Fibroblast of skin of left quadriceps (primary cell): ENCODE measurements at places on chromosomes 7 and 10.

- no peak for DNase-seq
These were observed 66.7 kb downstream of the PDGFA start for GRCh38 chr7:452791-453455.

DNA sequence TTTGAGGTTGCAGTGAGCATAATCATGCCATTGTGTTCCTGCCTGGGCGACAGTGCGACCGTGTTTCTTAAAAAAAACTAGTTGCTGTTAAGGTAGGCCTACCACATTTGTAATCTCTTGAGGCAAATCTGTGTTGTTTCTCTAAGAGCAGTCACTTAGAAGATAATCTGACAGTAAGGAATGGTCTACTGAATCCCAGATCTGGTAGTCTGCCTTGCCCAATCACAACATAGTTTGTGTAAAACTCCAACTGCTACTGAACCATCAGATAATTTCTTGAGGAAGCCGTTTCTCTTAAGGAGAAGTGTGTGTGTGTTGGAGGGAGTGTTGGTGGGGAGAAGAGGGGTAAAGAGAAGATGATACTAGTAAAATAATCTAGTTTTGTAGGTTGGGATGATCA lies 5.0 kb downstream of the NRF1 start:
- DNase-seq: no peak

GRCh38 chr10:76115471-76116155 lies 684.2 kb downstream of the LRMDA start:
- DNase-seq: no peak

DNA sequence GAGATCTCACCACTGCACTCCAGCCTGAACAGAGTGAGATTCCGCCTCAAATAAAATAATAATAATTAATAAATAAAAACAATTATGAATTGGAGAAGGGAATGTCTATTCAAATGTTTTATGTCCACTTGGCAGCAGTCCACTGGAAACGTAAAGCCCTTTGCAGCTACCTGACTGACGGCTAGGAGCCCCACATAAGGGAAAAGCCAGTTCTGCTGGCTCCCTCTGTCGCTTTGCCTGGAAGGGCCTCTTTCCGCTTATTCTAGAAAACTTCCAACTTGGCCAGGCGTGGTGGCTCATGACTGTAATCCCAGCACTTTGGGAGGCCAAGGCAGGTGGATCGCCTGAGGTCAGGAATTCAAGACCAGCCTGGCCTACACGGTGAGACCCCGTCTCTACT lies 6.1 kb upstream of the TNS3 start:
- no peak for DNase-seq

- DNase-seq: no peak
These were observed 13.7 kb downstream of the IL2RA start for GRCh38 chr10:6048281-6049030.

DNA sequence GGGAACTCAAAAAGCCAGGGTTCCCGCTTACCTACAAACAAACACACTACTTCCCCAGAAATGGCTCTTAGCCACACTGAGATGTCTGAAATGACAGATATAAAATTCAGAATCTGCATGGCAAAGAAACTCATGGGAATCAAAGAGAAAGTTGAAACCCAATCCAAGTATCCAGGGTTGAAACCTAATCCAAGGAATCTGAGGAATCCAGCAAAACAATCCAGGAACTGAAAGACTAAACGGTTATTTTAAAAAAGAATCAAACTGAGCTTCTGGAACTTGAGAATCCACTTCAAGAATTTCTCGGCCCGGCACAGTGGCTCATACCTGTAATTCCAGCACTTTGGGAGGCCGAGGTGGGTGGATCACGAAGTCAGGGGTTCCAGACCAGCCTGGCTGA lies 568.8 kb downstream of the POM121L12 start:
- no peak for DNase-seq

DNA sequence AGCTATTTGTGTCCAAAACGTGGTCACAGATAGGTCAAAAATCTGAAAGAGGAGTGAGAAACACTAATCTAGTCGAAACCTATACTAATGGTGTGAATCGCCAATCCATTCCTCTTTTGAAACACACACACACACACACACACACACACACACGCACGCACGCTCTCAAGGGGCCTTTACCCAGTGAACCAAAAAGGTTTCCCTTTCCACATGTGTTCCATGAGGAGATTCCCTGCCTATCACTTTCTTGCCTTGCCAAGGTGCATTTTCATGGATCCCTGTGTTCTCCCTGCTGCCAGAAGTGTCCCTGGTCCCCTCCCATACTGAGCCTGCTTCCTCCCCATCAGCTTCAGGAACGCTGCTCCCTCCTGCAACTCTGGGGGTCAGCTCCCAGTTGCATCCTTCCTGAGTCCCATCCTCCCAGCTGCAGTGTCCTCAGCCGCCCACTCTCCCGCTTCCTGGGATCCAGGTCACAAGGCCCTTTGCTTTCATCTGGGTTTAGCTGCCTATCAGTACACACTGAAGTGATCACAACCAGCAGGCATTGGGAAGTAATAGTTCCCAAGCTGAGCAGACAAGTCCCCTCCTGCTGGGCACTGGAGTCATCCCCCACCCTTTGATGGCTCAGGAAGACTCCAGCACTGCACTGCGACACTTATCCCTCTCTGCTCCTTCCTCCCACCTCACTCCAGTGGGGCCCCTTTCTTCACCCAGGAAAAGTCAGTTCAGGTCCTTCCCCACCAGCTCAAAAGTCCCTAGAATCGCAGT lies 49.2 kb upstream of the KCNMA1 start:
- no peak for DNase-seq

- DNase-seq: no peak
These were observed 5.7 kb upstream of the HK1 start for GRCh38 chr10:69272624-69273023.

DNA sequence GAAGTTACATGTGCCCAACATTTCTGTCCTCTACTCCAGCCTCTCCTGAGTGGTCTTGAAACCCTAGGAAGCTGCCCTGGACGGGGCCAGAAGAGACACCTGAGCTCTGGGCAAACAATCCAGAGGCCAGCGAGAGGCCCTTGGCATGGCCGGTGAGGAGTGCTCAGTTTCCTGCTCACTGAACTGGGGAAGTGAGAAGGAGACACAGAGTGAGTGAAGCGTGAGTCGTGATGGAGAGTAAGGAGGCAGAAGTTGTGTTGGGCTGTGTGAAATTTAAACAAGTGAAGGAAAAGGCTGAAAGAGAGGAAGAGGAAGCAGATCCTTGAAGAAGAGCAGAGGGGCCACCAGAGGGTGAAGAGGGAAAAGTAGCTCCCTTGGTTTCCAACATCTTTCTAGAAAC lies 73.2 kb downstream of the WNT2 start:
- DNase-seq: no peak

GRCh38 chr10:75001715-75002350 lies 109.6 kb upstream of the SAMD8 start:
- DNase-seq: no peak

DNA sequence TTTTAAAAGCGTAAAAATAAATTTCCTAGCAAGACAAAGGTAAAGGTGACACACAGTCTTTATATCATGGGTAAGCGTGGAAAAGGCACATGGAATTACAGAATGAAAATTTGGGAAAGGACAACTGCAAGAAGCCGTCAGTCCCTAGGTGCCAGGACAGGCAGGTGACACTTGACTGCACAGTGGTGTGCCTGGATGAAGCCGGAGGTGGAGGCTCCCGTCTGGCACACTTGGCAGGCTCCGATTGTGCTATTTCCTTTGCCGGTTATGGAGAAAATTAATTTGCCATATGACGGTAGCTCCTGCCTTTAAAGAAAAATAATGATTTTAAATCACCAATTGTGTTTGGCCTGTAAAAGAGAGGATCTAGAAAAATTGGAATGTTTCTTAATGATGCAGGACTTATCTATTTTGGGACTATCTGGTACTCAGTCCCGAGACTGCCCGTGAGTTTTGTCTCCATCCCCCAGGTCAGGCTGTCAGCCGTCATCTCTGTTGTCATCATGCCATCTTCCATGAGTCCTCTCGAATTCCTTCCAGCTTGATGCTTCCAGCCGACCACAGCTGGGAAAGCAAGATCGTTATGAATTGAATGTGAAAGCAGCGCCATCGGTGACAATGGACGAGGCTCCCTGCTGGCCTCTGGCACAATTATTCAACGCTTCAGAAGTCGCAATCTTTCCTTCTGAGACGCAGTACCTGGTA lies 56.2 kb upstream of the MGMT start:
- DNase-seq: no peak

DNA sequence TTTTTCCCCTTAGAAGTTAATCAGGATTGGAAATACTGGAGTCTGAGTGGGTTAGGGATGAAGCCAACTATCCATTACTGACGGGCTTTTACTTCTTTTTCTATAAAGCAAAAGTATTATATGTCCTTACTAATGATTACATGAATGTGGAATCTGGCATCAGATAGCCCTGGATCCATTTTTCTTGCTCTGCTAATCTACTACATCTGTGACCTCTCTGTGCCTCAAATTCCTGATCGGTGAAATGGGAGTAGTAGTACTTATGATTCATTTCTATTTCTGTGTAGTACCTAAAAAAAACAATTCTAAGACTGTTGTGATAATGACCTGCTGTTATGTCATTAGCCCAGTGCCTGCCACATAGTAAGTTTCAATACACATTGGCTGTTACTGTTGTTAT lies 621.6 kb downstream of the SORCS3 start:
- peak; percentile 17 for DNase-seq

- no peak for DNase-seq
These were observed at the start of gene HOXA13 for GRCh38 chr7:27199849-27200760. Gene HOXA13 (minus strand): TSS chr7:27200091. CDS start chr7:27200077, 14 bp downstream.

DNA sequence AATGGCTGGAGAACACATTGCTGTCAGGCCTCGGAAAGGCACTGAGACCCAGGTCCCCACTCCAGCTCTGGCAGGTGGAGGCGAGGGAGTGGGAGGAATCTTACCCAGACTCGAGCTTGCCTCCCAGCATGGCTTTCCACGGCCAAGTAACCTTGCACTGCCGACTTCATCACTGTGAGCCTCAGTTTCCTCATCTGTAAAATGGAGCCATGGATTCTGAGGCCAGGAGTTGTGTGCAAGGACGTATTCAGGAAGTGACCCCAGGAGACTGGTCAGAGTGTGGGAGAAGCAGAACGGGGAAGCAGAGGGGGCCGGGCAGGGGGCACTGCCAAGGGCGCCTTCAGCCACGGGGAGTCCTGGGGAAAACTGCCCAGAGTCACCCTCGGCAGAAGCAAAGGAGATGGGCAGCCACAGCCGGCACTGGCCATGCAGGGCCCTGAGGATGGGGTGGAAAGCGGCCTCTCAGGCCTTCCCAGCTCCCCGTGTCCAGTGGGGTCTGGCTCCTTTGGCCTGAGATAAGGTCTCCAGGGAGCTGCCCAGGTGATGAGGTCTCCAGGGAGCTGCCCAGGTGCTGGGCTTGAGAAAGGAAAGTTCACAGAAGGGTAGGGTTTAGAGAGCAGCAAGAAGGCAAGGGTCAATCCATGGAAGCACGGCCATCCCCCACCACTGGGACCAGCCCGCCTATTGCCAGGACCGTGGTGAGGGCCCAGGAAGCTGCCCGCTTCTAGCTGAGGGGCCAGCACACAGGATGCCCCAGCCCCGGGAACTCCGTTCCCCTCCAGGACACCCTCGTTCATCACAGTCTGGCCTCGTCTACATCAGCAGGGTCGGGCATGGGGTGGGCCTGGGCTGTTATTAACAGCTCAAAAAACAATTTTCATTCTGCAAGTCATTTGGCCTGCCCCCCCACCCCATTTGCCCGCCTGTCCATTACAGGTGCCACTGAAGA lies 34.3 kb upstream of the EN2 start:
- DNase-seq: no peak

DNA sequence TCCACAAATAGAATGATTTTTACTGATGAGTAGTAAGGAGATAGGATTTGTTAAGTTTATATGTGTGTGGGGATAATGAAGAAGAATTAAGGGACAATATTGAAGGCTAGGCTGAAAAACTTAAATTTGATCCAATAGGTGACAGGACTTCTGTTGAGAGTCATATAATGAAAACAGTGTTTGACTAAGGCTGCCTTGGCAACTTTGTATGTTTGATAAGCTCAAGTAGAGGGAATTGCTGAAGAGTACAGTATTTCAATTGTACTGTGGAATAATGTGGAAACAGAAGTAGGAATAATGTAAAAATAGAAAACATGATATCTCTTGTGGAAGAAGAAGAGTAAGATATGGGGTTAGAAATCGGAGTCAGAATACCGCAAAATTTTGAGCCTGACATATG lies 10.5 kb downstream of the R3HCC1L start:
- DNase-seq: no peak

DNA sequence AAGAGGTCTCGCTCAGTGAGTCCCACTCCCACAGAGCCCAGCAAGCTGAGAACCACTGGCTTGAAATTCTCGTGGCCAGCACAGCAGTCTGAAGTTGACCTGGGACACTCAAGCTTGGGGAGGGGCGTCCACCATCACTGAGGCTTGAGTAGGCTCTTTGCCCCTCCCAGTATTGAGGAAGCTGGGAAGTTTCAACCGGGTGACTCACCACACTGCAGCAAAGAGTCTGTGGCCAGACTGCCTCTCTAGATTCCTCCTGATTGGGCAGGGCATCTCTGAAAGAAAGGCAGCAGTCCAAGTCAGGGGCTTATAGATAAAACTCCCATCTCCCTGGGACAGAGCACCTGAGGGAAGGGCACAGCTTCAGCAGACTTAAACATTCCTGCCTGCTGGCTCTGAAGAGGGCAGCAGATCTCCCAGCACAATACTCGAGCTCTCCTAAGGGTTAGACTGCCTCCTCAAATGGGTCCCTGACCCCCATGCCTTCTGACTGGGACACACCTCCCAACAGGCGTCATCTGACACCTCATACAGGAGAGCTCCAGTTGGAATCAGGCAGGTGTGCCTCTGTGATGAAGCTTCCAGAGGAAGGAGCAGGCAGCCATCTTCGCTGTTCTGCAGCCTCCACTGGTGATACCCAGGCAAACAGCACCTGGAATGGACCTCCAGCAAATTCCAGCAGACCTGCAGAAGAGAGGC lies 970.9 kb upstream of the LRRN3 start:
- no peak for DNase-seq

DNA sequence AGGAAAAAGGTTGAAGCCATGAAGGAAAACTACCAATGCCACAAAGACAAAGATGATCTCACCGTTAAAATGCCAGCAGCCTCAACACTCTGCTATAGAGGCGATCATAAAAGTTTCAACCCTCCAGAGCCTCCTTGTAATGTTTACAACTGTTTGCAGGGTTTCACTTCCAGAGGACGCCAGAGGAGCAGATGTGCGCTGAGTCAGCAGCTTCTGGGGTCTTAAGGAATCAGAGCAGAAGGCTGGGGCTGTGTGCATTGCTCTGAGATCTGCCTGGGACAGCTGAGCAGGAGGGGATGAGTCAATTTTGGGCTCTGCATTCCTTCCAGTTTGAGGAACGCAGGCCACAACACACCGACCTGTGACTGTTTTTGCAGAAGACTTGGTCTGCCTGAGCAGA lies 98.3 kb downstream of the TMEM130 start:
- DNase-seq: peak; percentile 89

DNA sequence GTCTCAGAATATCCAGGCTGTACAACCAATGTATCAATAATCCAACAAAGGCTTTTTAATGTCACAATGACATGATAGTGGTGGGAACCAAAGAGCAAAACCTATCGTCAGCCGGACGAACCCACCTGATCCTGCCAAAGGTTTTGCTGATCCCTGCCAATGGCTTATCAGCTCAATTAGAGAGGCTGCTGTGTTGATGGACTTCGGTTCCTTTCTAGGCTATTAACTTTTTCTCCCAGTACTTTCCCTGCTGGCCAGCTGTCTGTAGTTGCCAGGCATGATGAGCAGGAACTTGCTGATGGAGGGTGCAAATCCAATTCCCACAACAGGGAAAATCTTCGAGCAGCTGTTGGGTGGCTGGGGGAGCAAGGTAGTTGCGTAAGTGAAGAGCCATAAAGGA lies 2.4 kb downstream of the LMOD2 start:
- no peak for DNase-seq

- no peak for DNase-seq
These were observed 64.9 kb downstream of the USP6NL start for GRCh38 chr10:11546581-11546980.

- no peak for DNase-seq
These were observed 204.1 kb upstream of the NFE2L3 start for GRCh38 chr7:25947669-25948516.
